Transverse colon (tissue), 4 donors: ENCODE measurements at places on chromosomes 13 and 19. TPM values are rescaled to one million over a fixed set of nuclear protein-coding genes. Genes with fewer than 3 reads are reported as not detected.

GRCh38 chr19:52786078-52786463, 520 bp downstream of the ZNF600 start:
- peak; percentile 24 for DNase-seq

GRCh38 chr13:26653842-26654241, 96.4 kb downstream of the WASF3 start:
- no peak for DNase-seq

DNA sequence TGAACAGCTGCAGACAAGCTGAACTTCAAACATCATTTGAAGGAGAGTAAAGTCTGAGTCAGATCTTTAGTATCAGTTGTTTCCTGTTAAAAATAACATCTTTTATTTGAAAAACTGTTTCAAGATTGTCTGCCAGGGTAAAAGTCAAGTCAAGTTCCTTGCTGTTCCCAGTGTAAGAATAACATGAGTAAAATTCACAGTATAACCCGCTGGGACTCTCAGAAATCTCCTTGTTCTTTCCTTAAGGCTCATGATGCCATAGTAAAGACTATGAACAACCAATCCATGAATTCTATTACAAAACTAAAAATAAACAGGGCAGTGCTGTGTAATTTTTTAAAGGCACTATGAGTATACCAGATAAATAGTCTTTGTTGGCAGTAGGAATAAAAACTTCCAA, 112.9 kb downstream of the IRS2 start:
- no peak for DNase-seq

GRCh38 chr13:77239312-77239711, 87.6 kb downstream of the MYCBP2 start:
- DNase-seq = no peak

- DNase-seq = no peak
Measured at GRCh38 chr13:109436841-109437240, 349.5 kb downstream of the IRS2 start.

DNA sequence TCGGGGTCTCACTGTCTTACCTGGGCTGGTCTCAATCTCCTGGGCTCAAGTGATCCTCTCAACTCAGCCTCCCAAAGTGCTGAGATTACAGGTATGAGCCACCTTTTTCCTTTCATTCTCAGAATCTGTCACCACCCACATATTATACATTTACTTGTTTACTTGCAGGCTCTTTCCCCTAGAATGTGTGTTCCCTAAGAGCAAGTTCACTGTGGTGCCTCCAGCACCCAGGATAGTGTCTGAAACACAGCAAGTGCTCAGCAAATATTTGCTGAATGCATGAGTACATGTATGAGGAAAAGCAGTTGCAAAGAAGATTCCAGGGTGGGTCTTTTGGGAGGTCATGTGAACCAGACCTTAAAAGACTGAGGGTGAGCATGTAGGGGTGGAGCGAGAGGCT, 96.8 kb downstream of the RGCC start:
- no peak for DNase-seq

- peak; percentile 14 for DNase-seq
Measured at GRCh38 chr19:3931041-3931440, 1.8 kb upstream of the NMRK2 start.

- DNase-seq = no peak
Measured at GRCh38 chr13:35643625-35644024, 167.1 kb upstream of the MAB21L1 start.

DNA sequence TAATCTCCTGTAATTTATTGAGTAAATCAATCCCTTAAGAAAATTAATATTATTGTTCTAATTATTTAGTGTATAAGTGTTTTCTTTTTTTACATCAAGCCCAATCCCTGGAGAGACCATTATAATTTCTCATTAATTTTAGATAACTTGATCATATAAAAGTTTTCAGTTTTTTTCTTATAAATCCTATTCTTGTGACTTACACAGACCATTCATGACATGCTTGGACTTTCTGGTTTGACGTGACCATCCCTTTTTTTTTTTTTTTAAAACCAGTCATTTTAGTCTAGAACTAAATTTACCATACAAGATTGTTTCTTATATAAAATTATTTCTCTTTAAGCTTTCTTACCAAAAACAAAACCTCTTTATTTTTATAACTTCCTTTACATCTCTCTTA, 5.4 kb upstream of the MTRF1 start:
- DNase-seq = no peak

GRCh38 chr19:2038284-2039088, 12.6 kb downstream of the MKNK2 start:
- no peak for DNase-seq

DNA sequence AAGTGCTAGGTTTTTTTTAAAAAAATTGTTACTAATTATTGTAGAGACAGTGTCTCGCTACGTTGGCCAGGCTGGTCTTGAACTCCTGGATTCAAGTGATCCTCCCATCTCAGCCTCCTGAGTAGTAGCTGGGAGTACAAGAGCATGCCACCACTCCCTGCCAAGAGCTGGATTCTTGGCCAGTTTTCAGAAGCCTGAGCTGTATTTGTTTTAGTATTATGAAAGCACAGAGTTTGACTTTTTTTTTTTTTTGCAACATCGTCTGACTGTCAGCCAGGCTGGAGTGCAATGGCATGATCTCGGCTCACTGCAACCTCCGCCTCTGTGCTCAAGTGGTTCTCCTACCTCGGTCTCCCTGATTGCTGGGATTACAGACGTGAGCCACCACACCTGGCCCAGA, 7.0 kb downstream of the ARMC6 start:
- DNase-seq = peak; percentile 35

- DNase-seq = no peak
Measured at GRCh38 chr13:102400675-102401145, 1.1 kb downstream of the FGF14 start.

DNA sequence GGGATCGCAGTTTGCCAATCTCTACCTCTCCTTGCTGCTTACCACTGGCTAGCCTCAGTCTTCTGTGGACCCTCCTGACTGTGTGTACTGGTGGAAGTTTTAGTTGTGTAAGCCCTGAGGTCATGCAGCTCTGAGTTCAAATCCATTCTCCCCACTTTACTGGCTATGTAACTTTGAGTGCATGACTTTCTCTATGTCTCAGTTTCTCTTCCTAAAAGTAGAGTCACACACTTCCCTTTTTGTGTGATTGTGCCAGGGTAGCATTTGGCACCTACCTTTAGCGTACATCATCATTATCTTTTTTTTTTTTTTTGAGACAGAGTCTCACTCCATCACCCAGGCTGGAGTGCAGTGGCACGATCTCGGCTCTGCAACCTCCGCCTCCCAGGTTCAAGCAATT, 70.3 kb downstream of the MAP4K1 start:
- DNase-seq = no peak

GRCh38 chr19:4385291-4386040, 14.9 kb downstream of the SH3GL1 start:
- no peak for DNase-seq

DNA sequence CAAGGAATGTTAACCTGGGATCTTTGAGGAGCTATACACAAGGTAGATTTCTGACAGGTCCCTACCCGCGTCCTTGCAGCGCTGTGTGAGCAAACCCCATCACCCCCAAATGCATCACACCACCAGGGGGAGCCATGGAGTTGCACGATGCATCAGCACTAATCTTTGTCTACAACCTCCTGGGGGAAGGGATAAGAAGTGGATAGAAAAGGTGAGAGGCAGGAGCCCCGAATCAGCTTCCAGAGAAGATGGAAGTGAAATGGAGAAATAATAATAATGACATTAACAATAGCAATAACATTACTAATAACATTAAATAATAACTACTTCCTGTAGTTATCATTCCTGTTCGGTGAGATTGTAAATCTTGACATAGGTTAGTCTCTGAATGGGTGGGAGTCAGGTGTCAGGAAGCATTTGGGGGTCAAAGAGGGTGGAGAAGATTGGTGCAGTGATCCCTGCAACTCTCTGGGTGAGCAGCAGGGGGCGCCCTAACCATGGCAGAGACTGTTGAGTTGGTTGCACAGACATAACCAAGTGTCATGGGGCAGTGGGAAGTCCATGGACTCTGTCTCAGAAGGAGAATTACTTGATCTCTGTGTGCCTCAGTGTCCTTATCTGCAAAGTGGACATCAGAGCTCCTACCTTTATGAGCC, 16.5 kb downstream of the SIGLEC7 start:
- DNase-seq = peak; percentile 56

DNA sequence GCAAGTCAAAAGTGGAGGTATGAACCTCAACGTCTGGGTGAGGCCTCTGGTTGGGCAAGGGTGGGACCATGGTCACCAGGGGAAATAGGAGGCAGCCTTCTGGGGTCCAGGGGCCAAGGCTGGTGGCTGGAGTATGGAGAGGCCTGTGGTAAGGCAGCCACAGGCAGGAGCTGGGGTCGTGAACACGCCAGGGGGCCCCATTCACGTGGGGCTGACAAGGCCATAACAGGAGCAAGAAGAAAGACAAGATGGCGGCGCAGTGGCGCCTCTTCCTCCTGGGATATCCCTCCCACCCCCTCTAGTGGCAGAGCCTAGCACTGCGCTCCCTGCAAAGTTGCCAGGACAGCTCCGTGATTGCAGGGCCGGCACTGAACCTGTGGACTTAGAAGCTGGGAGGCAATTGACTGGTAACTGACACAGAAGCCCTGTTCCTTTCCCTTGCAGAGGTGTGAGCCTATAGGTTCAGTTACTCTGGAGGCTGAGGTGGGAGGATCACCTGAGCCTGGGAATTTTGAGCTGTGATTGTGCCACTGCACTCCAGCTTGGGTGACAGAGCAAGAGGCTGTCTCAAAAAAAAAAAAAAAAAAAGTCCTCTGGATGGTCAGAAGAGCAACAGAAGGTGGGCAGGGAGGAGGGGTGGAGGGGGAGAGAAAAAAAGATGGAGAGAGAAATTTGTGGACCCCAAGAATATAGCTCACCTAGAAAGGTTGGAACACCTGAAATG, 19.7 kb upstream of the EDDM13 start:
- peak; percentile 83 for DNase-seq

DNA sequence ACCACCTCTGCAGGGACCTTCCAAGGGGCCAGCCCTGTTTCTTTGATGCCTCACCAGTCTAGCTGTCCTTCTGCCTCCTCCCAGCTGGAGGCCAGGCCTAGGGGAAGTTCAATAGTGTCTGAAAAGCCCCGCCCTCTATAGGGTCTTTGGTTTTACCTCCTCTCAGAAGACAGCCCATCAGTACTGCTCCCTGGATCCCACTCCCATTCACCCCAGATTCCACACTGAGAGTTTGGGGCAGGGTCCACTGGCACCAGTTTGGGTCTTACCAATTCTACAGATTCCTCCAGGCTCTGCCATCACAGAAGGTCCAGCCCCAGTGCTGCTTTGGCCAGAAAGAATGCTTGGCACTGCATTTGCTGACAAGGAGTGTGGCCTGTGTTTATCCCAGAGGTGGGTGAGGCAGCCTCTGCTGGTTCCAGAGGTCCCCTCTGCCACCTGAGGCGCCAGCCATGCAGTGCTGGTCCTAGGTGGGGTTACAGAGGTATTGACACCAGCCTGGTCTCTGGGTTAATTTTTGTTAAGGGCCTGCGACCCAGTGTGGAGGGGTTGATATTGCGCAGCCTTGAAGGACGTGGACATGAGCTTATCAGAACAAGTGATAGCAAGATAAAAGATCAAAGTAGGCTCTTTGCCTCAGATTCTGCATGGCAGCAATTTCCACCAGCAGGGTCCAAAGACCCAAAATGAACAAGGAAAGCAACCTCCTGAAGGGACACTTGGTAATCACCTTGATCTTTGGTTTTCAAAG, 41.4 kb upstream of the IGSF23 start:
- no peak for DNase-seq

- DNase-seq = no peak
Measured at GRCh38 chr19:29013325-29013724, 199.6 kb downstream of the UQCRFS1 start.

DNA sequence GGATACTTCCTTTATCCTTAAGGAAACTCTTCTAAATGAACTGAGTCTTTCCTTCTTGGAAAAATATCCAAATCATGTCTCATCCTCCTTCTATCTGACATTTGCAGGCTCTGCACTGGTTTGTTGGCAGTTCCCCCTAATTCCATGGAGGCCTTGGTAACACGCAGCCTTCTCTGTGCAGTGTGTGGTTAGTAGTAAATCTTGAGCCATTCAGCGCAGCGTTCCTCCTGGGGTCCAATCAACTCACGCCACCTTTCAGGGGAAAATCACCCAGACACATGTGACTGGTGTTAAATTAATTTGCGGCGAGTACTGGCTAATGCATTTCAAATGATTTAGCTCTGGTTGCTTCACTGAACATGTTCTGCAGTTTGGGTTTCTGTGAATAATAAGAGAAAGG, 21.0 kb upstream of the CBY2 start:
- DNase-seq = no peak

GRCh38 chr13:26036383-26036782, 15.4 kb downstream of the SHISA2 start:
- no peak for DNase-seq

DNA sequence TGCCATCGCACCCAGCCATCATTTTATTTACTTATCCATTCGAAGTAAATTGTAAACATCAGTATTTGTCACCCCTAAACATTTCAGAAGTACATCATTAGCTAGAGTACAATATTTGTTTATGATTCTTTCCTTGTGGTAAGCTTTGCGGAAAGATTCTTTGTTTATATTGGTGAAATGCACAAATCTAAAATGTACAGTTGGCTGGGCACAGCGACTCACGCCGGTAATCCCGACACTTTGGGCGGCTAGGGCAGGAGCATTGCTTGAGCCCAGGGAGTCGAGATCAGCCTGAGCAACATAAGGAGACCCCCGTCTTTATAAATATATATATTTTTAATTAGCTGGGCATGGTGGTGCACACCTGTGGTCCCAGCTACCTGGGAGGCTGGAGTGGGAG, 10.1 kb downstream of the LGALS7B start:
- DNase-seq = no peak

- DNase-seq = no peak
Measured at GRCh38 chr13:74920920-74921319, 561.0 kb downstream of the TBC1D4 start.

GRCh38 chr19:16928916-16929315, 40.1 kb downstream of the F2RL3 start:
- DNase-seq = no peak

- DNase-seq = no peak
Measured at GRCh38 chr13:39455521-39456175, 147.3 kb downstream of the LHFPL6 start.

DNA sequence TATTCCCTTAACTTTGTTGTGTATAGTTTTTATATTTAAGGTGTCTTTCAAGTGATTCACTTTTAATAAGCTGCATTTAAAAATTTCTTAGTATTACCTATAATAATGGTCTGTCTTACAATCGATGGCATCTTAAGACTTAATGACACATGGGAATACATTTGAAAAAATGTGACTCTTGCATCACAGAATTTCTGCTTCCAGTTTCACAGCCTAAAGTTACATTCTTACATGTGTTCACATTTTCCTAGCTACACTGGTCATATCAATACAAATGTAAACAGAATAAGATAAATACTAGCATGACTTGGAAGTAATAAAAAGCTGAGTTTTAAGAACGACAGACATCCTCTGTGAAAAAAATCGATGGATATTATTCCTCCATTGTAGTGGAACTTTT, 1597.1 kb upstream of the MIR17HG start:
- no peak for DNase-seq

ZNF530 gene
- 2.4 TPM for total RNA-seq

TDRD12 gene
- not detected for total RNA-seq

ICAM5 gene
- total RNA-seq = not detected

SWSAP1 gene
- 2.6 TPM for total RNA-seq

FCAR gene
- total RNA-seq = not detected

GIPR gene
- total RNA-seq = 10.1 TPM

EFNA2 gene
- total RNA-seq = 30.5 TPM

FBXL3 gene
- 23.1 TPM for total RNA-seq

CYSLTR2 gene
- total RNA-seq = 0.14 TPM

CEACAM7 gene
- total RNA-seq = 26.3 TPM

GFY gene
- not detected for total RNA-seq

GAS6 gene
- total RNA-seq = 152 TPM

PGLYRP2 gene
- total RNA-seq = not detected

KIR2DL4 gene
- total RNA-seq = not detected

IGSF23 gene
- not detected for total RNA-seq
